ENCODE measurements at places on chromosomes 1 and 21.
A peak's percentile ranks its signal among the peaks of the same experiment; 100 is the strongest.

- no peak for DNase-seq
Observed at GRCh38 chr1:36463463-36463802, 751 bp downstream of the MRPS15 start.

DNA sequence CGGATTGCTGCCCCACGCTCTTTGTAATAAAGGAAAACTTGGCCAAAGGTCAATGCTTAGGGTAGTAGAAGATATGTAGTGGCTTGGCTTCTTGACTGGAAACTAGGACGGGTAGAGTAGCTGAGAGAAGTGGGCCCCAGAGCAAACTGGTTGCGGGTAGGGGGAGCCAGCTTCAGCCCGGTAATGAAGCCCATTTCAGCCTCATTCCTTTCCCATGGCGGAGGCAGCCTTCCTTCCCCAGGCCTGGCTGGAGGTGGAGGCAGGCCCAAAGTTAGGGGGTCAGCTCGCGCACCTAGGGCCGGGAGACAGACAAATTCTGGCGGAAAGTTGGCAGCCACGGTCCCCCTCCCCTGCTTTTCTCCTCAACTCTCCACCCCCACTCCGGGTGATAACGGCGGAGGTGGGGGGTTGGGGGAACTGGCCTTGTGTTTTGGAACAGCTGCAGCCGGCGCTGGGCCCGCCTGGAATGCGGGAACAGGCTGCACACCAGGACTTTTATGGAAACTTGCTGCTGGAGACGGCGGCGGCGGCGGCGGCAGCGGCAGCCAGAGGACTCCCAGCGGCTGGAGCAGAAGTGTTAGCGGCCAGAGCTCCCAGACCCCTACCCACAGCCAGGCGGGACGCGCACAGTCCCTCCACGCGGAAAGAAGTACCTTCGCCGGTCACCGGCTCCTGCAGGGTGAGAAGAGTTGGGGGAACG, at the start of gene NEXN:
Gene NEXN (plus strand): TSS at position 544 of the 700 bp plus-strand sequence. CDS start 27,483 bp downstream, outside the sequence.
- DNase-seq, result peak; percentile 88

DNA sequence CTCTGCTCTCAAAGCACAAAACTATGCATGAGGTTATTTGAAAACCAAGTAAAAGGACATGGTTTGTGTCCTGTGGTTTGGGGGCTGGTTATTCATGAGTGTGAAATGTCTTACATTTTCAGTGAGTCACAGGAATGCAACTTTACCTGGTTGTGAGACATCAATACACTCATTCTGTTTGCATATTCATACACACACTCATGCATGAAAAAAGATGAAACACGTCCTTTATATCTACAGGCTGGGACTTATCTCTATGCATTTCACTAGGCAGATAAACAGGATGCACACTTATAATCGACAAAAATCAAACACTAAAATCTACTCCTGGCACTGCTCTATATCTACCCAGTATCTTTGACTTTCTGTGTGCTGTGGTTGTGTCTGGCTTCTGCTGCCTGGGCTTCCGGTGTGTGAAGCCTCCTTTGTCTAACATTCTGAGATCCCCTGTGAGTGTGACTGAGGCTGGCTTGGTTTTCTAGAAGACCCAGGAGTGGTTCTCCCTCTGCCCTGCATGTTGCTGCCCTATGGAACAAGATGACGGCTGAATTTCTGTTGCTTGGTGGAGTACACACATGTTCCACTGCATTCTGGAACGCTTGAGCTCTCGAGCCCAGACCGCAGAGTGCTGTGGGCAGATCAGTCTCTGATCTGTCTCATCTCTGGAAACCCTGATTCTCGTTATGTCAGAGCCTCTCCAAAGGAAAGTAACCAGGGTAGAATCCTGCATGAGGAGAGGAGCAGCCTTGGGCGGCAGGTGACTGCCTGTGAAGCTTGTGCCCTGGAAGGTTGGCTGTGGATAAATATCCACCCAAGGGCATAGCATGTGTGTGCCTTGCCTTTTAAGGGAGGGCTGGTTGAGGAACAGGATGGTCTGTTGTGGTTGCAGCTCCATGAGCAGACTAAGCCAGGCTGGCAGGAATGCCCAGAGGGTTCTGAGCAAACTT, 19.7 kb upstream of the FASLG start:
- DNase-seq, result peak; percentile 69

GRCh38 chr1:213446496-213446895, 395.5 kb downstream of the RPS6KC1 start:
- DNase-seq, result no peak

DNA sequence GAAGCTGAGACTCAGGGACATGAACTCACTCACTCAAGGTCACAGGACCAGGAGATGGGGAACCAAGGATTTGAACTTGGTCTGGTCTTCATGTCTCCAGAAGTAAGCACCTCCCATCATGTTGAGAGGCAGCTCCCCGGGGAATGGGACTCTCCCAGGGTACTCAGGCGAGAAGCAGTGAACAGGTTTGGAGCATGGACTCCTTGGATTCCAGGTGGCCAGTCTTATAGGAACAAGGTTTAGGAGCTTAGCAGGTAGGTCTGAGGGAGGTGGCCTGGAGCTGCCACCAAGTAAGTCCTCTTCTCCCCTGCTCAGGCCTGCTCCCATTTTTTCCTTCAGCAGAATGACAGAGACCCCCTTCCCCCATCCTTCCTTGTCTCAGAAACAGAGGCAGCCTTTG, 14.9 kb upstream of the ARHGEF10L start:
- DNase-seq, result no peak

All from fibroblast of pulmonary artery (primary cell).